Stimulated activated CD8-positive, alpha-beta memory T cell treated with anti-CD3 and anti-CD28 coated beads, Interleukin-12 subunit alpha, Interleukin-12 subunit beta, amount 100 ng/mL, for 4 hours (primary cell): ENCODE measurements at places on chromosomes 1 and 21.

DNA sequence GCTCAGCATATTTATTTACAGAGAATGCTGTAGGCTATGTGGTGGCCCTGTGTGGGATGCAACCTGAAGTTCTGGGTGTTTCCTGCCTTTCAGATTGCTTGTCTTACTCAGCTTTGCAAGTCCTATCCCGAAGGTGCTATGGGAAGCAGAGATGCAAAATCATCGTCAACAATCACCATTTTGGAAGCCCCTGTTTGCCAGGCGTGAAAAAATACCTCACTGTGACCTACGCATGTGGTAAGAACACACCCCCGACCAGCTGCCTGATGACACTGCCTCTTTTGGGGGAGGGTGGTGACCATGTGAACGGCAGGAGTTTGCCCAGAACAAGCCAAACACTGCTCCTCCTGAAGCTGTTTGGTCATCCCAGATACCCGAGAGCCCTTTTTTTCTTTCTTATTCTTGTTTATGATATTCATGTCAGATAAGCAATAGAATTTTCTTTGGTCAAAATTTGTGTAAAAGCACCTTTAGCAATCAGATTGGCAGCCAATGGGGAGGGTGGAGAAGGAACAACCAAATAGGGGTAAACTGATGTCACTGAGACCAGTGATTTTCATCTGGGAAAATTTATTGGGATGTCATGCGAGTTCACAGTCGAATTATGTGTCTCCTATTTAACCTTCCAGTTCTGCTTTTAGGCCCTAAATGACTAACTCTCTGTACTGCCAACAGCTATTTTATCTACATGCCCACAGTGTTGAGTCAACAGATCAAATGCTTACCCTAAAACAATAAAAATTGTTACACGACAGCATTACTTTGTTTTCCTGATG, 82.6 kb downstream of the EVA1C start:
- no peak for DNase-seq

- no peak for DNase-seq
Observed at GRCh38 chr1:65164633-65165032, 16.6 kb downstream of the AK4 start.

DNA sequence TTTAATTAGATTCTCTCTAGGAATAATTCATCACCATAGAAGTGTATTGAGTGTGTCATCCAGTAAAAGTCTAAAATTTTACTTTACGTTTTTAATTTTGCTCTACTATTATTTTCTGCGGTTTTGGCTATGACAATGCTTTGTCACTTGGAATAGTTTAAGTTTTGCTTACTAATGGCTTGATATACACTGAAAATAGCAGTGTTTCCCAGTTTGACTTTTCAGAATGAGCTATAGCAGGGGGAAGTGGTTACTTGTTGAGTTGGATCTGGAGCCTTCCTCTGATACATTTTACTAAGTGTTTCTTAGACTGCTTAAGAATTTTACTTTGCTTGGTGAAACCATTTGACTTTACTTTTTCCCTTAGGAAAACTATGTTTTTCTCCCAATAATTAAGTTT, 5.0 kb downstream of the DNAJC16 start:
- DNase-seq, result no peak

- DNase-seq, result no peak
Observed at GRCh38 chr1:150514260-150514659, 1.3 kb upstream of the FALEC start.

DNA sequence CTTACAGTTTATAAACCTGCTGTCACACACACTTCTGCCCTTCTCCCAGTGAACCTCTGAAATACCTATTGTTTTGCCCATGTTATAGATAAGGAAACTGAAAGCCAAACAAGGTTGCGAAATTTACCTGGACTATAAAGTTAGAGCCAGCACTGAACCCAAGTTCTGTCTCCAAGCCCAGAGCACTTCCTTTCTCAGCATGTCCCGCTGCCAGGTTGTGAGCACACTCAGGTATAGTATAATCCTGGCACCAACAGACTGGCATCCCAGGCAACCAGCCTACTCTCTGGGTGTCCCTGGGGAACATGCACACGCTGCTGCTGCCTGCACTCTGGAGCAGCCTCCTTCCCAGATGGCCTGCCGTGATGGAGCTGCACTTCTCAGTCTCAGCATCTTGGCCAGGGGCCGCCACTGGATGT, 45.1 kb downstream of the PGBD5 start:
- DNase-seq, result no peak

DNA sequence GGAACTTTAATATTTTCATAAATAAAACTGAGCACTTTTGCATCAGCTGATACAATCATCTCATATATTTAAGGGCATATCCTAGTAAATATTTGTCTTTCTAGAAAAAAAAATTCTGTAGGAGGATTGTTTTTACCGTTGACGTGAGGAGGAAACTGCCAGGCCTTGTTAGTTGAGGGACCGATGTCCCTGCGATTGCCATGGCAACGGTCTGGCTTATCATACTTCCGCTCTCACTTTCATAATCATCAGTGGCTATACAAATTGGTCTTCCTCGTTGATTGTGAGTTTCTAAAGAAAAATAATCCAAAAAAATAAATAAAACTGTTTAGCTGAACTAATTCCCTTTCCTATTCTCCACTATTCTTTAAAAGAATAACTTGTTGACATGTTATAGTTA, 69.3 kb upstream of the ANGPTL3 start:
- no peak for DNase-seq

DNA sequence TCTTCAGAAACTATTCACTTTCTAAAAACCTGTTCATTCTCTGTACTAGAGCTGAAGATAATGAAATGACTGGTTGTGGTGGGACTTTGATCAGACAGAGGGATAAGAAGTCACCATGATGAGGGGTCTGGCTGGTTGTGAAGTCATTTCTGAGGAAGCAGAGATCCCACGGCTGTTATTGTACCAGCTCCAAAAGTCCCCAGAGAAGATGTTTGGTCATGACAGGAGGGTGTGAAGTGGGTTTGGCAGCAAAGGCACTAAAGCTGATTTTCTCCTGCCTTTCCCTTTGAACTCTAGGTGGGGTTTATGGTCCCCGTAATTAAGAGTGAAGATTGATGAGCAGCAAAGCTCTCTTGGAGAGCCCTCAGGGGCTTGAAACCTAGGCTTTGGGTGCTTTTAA, 103.1 kb upstream of the CACHD1 start:
- no peak for DNase-seq

- no peak for DNase-seq
Observed at GRCh38 chr1:227547310-227548118, 15.8 kb upstream of the ZNF678 start.

GRCh38 chr1:2967881-2968280, 53.4 kb upstream of the ACTRT2 start:
- DNase-seq, result no peak

- DNase-seq, result no peak
Observed at GRCh38 chr21:29441651-29442050, 142.9 kb downstream of the BACH1 start.

- no peak for DNase-seq
Observed at GRCh38 chr1:240497908-240498307, 114.0 kb downstream of the GREM2 start.

GRCh38 chr21:41610042-41610839, 102.3 kb upstream of the TMPRSS2 start:
- no peak for DNase-seq

DNA sequence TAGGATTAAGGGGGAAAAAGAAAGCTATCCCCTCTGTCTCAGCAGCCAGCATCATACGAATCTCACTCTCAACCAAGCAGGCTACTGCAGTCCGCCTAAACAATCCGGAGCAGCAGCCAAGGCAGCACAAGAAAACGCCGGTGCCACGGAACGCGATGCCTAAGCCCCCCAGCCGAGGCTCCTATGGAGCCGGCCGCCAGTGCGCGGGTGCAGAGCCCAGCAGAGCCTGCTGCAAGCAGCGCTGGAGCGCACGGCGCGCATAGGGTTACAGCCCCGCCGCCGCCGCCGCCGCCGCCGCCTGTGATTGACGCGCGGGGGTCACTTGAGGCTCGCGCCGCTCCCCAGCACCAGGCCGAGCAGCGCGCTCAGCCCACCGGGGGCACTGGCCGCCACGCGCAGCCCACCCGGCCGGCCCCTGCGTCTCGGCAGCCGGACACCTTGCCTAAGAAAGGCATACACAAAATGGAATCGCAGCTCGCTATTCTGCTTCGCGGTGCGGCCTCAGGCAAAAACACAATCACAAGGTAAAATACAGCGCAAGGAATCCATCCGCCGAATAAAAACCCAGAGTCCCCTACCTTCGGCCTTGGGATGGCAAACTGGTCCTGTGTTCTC, 780 bp downstream of the HIVEP3 start:
- peak; percentile 17 for DNase-seq

GRCh38 chr1:93253516-93253915, 73.0 kb downstream of the CCDC18 start:
- DNase-seq, result no peak

GRCh38 chr1:198656500-198656932, 17.7 kb downstream of the PTPRC start:
- peak; percentile 55 for DNase-seq

- DNase-seq, result no peak
Observed at GRCh38 chr1:16094453-16095158, 21.2 kb upstream of the FAM131C start.

GRCh38 chr1:216758161-216758560, 34.9 kb upstream of the ESRRG start:
- DNase-seq, result no peak

DNA sequence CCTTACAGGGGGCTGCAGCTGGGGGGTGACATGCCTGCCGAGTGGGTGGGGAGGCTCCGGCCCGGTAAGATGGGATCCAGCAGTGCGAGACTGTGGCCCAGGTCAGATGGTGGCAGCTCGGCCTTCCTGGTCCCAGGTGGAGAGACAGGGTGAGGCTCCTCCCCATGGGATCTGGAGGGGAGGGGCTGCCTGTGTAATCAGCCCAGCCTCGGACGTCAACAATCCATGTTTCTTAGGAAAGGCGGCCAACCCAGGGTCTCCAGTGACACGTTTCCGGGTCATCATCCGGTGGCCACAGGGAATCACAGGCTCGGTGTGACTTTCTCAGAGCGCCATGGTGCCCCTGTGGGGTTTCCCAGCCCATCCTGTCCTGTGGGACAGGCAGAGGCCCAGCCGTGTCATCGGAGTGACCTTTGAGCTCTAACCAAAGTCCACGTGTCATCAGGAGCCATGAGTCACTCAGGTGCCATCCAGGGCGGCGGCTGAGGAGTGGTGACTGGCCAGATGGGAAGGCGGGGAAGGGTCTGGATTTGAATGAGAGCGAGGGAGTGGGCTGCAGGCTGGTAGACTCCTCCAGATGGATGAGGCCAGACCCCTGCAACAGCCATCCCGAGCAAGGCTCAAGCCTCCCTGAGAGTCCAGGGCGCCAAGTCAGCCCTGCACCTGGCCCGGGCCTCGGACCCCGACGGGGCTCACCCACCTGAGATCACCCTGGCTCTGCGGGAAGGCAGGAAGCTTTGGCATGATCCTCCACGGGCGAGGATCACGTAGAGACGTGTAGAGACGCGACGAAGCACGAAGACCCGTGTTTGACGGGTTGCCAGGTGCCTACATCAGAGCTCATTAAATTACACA, 6.6 kb upstream of the HES4 start:
- no peak for DNase-seq

DNA sequence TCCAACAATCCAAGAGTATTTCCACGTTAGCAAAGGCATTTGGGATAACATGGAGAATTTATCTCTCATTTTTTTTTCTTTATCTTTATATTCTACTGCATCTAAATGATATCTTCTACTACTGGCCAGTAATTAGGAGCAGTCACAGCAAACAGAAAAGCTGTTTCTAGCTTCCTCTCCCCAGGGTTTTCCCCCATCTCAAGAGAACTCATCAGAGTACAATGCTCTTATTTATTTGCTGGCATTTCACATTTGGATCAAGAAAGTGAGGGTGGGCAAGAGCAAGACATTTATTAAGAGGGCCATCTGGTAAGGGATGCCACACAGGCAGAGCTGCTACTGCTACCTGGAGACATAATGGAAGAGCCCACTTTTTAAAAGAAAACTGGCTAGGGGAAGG, 368.2 kb downstream of the USH2A start:
- DNase-seq, result no peak

DNA sequence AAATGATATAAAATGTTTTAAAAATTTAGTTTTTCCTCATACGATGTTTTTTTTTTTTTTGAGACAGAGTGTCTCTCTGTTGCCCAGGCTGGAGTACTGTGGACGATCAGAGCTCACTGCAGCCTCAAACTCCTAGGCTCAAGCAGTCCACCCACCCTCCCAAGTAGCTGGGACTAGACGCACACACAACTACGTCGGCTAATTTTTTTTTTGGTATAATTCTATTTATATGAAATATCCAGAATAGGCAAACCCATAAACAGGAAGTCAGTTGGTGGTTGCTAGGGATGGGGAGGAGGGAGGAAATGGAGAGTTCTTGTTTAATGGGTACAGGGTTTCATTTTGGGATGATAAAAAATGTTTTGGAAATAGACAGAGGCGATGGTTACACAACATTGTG, 56.5 kb downstream of the WARS2 start:
- no peak for DNase-seq

GRCh38 chr1:183215076-183215720, 29.1 kb downstream of the LAMC2 start:
- DNase-seq, result no peak

- DNase-seq, result no peak
Observed at GRCh38 chr1:55048453-55049270, 9.3 kb downstream of the PCSK9 start.

DNA sequence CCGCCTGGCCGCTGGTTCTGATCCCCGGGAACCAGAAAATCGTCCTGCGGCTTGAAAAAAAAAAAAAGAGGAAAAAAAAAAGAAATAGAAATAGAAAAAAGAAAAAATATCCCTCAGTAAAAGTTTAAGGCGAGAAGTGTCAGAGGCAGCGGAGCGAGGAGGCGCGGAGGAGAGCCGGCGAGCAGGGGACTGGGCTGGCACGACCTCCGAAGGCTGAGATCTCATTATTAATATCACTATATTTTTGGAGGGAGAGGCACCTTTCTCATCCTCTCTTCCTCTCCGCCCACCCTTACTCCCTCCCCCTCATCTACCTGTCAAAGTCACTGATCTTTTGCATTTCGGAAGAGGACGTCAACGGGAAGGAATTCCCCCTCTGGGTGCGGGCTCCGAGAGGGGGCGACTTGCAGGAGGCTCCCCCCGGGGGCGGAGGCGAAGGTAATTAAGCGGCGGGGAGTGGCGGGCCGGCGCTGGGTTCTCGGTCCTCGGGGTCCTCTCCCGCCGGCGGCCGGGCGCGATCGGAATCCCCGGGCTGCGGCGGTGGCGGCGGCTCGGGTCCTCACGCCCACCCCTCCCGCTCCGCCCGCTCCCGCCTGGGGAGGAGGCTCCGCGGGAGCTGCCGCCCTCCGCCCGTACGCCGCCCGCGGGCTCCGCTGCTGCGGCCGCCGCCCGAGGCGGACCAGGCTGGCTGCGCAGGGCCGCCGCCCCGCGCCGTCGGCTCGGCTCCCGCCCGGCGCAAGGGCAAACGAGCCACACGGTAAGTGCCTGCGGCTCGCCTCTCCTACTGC, at the start of gene NTNG1:
TSS of gene NTNG1 (plus strand) at position 337 of the 788 bp plus-strand sequence.
- no peak for DNase-seq

- DNase-seq, result no peak
Observed at GRCh38 chr21:16536643-16537434, 807.1 kb downstream of the USP25 start.

GRCh38 chr1:161044908-161045735, 655 bp downstream of the USF1 start:
- peak; percentile 29 for DNase-seq
